ENCODE measurements at places on chromosomes 16 and 17.

GRCh38 chr16:20868890-20869289 is 31.3 kb downstream of the DCUN1D3 start:
- peak; percentile 38 for DNase-seq

DNA sequence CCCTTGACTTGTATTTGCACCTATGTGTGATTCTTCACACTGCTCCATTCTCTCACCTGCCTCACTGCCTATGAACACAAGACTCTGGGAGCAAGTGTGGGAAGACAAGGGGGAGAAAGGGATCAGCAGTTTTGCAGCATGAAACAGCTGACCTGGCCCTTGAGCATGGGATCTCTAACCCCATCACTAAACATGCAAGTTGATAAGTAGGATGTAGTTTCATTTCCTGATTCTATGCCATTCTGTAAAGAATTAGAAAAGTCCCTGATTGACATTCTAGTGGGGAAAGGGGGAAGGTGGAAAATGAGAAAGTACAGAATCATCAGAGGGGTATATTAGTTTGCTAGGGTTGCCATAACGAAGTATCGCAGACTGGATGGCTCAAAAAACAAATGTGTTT is 25.3 kb upstream of the MYOCD start:
- DNase-seq = no peak

- no peak for DNase-seq
Measured at GRCh38 chr17:5127910-5128309, 12.1 kb downstream of the USP6 start.

DNA sequence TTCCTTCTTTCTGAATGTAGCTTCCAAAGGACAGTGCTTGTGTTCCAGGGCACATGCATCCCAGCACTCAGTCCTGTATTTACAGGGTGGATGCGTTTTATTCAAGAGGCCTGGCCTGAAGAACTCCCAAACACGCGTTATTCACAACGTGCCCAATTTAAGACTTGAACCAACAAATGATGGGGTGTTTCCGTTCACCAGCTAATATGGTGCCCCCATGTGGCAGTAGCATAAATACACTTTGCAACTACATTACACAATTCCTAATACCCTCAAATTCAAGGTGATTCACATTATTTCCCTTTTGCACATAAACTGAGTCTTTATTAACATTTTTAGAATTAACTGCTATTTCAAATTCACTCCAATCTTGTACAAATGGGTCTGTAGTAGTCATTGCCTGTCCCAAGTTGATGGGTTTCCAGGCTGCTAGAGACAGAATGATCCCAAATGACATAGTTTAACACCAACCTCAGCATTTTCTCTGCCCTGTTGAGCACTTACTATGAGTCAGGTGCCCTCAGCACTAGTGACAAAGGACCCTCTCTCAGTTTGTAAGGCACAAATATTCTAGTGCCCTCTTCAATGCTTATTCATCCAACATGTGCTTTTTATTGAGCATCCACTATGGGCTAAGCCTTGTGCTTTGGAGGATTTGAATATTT is 26.9 kb downstream of the HSD17B2 start:
- DNase-seq = peak; percentile 38

DNA sequence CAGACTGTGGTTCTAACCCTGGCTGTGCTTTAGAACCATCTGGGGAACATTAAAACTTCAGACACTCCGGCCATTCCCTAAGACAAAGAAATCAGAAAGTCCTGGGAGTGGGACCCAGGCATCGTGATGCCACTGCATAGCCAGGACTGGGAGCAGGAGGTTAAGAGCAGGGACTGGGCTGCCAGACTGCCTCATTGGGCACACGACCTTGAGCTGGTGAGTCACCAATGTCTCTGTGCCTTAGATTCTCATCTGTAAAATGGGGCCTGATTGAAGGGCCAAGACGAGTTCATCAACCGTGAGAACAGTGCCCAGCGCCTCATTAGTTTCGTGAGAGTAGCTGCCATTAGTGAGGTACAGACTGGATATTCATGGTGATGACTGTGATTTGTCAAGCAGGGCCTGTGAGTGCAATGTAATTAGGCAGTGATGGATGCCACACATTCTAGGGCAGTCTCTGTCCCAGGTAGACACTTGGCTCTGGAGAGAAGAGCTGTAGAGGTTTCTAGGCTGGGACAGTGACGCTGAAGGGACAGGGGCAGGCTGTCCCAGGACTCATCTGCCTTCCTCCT is 196.8 kb downstream of the NTN1 start:
- no peak for DNase-seq

DNA sequence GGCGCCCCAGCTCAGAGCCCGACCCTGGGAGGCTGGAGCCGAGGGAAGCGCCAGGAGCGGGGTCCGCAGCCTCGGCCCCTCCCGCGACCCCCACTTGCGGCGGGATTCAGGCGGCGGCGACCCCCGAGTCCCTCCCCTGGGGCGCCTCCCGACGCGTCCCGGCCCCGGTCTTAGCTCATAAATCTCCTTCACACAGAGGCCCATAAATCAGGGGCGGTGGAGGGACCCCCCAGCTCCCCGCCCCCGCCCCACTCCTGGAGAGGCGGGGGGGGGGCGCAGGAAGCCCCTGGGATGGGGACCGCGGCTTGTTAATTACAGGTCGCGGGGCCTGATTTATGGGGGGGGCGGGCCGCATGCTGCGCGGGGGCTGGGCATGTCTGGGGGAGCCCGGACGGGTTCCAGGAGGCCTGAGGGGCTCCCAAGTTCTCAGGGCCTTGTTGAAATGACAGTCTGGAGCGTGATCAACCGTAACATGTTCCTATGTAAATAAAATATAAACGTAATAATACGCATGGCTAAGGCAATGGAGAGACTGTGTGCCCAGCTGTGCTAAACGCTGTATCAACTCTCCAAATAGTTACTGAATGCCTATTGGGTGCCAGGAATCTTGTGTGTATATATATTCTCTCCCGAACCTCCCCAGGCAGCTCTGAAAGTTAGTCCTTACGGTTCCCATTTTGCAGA is 10.0 kb upstream of the BHLHA9 start:
- no peak for DNase-seq
